ENCODE measurements at places on chromosomes 3 and 15.

DNA sequence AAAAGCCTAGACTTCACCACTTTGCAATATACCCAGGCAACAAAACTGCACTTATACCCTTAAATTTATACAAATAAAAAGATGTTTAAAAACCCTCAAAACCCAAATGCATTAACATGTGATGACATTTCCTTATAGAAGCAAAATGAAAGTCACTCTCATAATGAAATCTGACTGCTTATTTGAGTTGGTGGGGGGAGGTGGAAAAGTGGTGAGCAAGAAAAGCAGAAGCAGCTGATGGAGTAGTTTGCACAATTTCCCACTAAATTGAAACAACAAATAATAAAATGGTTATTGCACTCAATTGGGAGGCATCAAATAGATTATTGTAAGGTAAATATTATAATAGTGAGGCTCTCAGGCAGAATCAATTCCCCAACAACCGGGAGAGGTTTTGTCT lies 54.0 kb upstream of the GADL1 start:
- DNase-seq, result no peak

DNA sequence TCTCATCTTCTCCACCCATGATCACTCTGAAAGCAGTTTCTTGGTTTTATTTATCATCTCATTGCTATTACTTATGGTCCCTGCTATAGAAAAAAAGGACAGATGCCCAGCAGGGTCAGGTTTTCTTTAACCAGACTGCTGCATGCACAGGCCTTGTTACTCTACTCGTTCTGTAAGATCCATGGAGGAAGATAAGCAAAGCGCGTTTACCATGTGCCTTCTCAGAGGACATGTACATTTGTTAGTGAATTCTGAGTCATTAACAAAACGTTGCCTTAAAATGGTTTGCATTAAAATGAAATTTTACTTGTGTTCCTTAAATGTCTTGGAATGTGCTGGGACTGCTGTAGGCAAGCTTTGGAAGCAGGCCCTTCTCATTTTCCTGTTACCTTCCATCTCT lies 657.3 kb upstream of the KCNMB2 start:
- DNase-seq, result no peak

DNA sequence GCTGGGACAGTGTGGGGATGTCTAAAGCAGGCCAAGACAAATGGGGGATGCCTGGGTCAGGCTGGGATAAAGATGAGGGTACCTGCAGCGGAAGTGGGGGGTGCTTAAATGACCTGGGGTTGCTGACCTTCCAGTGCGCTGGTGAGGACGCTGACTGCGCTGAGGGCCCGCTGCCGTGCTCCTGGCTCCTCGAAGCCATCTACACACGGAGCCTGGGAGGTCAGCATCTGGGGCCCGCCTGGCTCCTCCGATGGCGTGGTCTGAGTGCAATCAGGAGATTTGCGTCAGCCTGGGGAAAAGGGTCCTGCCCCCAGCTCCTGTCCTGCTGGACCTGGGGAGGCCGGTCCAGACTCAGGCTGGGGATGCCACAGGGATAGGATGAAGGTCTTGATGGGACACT lies 50.7 kb downstream of the SCN5A start:
- DNase-seq, result no peak

DNA sequence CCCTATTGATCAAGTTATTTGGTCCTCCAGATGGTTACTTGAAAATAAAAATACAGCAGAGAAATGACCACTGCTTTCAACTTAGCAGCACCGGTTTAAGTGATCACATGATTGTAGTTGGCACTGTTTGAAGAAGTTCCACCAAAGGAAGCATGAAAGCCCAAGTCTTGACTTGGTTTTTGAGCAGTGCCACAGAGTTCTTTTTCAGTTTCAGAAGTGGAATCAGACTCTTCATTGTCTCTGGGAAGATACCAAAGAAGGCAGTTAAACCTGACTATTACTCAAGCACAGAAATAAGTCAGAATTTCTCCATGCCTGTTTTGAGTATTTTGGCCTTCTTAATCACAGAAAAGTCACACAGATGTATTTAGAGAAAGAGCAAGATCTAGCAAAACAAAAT lies 66.7 kb downstream of the BBX start:
- no peak for DNase-seq

GRCh38 chr15:92869263-92869940 lies 30.7 kb upstream of the CHD2 start:
- DNase-seq, result no peak

DNA sequence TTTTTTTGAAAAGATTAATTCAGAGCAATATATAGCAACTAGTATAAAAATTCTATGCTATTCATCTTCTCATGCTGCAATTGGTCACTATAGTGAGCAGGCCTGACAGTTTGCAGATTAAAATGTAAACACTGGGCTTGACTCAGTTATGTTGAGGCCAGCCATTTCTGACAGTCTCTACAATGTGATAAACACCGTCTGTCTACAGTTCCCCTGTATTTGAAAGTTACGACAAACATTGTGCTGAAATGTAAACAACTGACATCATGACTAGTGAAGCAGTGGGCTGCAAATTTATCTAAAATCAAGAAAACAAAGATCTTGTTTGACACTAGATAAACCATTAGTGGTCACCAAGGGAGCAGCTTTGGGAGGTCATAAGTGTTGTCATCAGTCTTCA lies 197.4 kb downstream of the ISL2 start:
- no peak for DNase-seq

DNA sequence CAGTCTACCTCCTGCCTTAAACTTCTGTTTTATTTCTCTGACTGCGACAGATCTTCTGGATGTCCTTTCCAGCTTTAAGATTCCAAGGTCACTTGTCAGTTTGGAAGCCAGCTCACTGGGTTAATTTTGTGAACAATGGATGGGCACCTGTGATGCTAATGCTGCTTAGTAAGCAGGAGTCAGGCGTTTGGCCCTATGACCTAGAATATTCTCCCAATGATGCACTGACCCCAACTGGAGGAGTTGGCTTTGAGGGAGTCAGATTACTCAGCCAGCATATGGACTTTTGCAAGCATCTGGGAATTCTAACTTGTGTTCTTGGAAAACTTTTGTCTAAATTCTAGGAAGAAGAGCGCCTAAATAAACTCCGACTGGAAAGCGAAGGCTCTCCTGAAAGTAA lies 28.1 kb downstream of the HACD3 start:
- no peak for DNase-seq

GRCh38 chr3:181454451-181455027 lies 257.2 kb upstream of the SOX2 start:
- no peak for DNase-seq

GRCh38 chr3:24680214-24680967 lies 185.7 kb upstream of the THRB start:
- DNase-seq, result no peak

GRCh38 chr3:189772584-189772983 lies 141.4 kb downstream of the TP63 start:
- no peak for DNase-seq

DNA sequence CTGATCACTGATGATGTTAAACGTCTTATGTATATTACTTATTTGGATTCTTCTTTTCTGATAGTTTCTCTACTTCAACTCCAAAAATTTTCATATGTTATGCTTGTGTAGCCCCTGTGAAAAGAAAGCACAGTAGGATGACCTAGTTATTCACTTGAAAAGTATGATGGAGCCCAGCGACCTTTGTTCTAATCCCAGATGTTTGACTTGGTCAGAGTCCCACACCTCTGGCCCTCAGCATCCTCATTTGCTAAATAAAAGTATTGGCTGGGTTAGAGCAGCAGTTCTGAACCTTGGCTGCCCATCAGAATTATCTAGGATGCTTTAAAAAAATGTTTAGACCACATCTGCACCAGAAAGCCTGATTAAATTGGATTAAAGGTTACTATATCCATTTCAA lies 173.7 kb downstream of the ATG7 start:
- no peak for DNase-seq

Data from GM12891 (cell line).